ENCODE measurements at places on chromosomes 7 and 10.

DNA sequence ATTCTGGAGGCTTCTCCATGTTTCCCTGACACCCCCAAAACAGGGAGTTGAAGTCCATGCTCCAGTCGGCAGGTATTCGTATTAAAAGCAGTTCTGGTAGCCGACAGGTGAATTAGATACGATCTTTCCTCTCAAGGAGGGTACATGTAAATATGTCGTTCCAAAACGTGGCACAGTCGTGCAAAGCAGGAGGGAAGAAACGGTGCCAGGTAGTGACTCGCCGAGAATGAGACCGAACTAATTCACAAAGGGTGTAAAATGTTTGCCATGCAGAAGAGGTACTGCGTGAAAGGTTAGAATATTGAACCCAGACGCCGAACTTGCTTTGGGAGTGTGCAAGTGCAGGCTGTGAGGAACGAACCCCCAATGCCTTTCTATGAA is 483 bp downstream of the EDRF1 start:
- DNase-seq, result peak; percentile 5

DNA sequence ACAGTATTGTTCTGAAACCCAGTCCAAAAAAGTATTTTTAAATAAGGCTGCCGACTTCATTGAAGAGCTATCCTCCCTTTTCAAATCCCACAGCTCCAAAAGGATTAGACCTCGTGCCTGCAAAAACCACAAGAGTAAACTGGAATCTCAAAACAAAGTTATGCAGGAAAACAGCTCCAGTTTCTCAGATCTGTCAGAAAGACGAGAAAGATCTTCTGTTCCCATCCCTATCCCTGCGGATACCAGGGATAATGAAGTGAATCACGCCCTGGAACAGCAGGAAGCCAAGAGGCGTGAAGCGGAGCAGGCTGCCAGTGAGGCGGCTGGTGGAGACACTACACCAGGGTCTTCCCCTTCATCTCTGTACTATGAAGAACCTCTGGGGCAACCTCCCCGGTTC is 12.6 kb downstream of the MYPN start:
- DNase-seq, result no peak

DNA sequence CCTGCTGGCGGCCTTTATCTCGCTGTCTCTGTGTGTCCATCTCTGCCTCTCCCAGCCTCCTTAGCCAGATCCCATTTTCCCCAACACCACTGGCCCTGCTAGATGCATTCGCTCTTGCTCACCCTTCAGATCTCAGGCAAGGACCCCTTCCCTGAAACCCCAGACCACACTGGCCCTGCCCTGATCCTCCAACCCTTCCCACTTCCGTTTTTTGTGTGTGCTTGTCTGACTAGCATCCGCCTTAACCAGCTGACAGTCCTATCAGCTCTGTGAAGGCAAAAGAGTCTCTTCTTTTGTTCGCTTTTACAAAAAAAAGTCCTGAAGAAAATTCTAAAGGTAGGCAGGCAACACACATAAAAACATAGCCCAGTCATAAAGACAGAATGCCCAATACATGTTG is 28.7 kb downstream of the CHST15 start:
- DNase-seq, result no peak

DNA sequence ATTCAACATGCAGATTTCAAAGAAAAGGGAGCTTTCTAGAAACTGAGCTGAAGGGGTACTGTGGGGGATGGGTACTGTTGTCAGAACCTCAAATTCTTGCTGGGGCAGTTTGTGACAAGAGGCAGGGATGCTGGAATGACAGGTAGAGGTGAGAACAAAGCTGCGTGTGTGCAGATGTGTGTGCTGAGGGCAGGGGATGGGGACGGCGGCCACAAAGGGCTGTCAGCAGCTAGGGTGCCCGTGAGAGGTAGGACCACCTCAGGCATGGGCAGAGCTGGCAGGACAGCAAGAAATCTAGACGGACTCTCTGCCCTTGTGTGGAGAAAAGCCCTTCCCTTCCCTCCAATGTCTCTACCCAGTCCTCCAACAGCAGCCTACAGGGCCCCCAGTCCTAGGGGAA is 14.4 kb upstream of the BAZ1B start:
- DNase-seq, result no peak

GRCh38 chr10:48800007-48800675 is 115.5 kb downstream of the WDFY4 start:
- DNase-seq, result peak; percentile 69

GRCh38 chr10:90571481-90572258 is 286.2 kb downstream of the HTR7 start:
- no peak for DNase-seq

GRCh38 chr10:1169981-1170866 is 114.0 kb downstream of the WDR37 start:
- DNase-seq, result no peak

- no peak for DNase-seq
These were observed 93.6 kb downstream of the CTNNA3 start for GRCh38 chr10:67602268-67602950.

DNA sequence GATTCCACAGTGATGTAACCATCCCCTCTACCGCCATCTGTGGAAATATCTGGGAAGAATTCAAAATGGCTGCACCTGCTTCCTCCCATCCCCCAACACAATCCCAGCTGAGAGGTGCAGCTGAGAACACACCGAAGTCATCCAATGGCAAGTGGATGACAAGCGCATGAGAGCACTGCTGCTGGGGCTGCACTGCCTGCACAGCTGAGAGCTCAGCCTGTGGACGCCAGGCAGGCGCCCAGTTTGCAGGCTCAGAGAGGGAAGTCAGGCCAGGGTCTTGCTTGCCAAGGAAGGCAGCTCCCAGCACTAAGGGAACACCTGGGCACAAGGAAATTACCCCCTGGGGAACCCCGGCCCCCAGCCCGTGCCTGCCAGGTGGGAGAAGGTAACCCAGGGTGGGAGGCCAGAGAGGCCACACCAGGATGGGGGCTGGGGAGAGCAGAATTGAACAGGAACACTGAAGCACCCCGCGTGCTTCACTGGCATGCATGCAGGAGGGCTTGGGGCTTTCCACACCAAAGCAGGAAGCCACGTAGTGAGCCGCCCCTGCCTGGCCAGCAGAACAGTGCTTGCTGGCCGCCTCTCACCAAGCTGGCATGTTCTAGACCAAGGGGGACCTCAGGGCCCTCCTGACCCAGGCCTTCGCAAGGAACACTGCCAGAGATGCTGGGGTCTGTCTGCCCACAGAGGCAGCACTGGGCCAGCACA is 46.2 kb downstream of the FAM53B start:
- DNase-seq, result peak; percentile 48

DNA sequence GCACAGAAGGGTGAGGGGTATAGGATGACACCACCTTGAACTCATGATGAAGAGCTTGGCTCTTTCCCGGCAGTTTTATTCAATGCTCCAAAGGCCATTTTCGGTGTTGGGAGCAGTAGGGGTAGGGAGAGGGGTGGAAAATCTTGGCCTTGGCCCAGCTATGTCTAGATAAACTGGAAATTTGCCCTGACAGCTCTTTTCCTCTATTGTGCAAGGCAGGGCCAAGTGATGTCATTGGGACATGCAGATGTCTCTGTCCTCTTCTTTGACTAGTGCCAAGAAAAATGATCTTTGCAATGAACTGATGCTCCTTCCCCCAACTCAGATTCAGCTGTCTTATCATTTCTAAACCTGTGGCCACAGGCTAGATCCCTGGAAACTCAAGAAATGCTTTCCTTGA is 27.7 kb upstream of the PRKCQ start:
- peak; percentile 89 for DNase-seq

- DNase-seq, result no peak
These were observed 148.2 kb upstream of the TNS3 start for GRCh38 chr7:47730142-47730541.

- DNase-seq, result no peak
These were observed 6.6 kb downstream of the PWWP2B start for GRCh38 chr10:132403511-132404168.

DNA sequence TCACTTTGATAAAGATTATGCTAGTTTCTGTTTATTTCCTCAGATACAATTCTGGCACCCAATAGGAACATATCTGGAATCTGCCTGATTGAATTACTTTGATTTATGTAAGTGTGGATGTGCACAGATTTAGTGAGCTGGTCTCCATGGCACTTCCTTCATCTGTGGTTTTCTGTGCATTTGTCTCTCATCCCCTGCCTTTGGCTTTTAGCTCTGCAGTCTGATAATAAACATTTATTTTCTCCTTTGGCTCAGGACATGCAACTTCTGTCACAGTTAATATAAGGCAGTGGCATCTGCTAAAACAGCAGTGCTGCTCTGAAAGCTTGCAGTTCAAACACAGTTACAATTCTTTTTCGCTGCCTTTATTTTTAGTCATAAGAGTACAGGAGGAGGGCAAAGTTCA is 273.7 kb upstream of the CHRM2 start:
- DNase-seq, result peak; percentile 27

Data from Ammon's horn (tissue), 1 donor.